ENCODE measurements at places on chromosomes 1 and 21.

DNA sequence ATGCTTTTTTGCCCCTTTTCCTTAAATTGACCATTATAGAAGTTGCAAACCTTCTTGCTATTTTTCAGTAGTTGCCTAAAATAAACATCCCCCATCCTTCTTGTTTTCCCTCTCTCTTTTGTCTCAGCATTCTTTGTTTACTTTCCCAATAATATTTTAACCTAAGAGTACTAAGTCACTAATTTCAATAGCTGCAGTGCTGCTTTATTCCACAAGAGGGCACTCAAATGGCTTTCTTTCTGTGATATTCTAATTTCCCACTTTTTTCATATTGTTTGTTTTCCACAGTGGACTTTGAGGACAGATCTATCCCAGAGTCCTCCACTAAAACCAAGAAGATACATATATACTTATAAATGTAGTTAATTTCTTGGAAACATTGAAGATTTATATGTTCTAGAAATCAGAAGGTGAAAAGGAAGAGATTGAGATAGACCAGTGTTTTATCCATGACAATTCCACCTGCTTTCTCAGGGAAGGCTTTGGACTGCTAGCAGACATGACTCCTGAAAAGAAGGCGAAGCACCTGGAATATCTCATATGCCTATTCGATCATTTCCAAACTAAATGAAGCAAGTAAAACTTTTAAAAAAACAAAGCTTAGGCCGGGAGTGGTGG, 104.8 kb upstream of the GRIK1 start:
- peak; percentile 18 for DNase-seq

DNA sequence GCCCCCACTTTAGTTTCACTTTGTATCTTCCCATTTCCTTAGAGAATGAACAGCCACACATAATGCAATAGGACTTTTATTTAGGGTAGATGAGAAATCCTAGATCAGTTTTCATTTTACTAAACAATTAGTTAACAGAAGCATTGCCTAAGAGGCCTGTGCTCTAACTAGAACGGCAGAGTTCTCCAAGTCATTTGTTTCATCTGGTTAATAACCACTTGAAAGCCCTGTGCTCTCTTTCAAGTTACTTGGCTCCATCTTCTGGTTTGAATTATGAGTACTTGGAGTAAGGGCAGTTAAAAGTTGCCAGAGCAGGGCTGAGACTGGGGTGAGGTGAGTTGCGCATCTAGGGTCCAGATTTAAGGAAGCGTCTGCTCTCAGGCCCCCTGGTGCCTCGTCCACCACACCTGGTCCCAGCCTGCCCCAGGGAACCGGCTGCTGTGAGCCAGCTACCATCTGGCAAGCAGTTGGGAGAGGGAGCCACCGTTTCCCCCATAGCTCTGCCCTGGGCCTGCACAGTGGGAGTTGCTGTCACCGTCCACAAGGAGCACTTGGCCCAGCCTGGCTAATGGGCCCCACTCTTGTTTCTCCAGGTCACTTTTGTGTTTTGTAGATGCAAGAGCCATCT, 18.1 kb upstream of the SLC44A3 start:
- peak; percentile 34 for DNase-seq

GRCh38 chr1:11952455-11953109, 18.1 kb downstream of the PLOD1 start:
- DNase-seq: no peak

DNA sequence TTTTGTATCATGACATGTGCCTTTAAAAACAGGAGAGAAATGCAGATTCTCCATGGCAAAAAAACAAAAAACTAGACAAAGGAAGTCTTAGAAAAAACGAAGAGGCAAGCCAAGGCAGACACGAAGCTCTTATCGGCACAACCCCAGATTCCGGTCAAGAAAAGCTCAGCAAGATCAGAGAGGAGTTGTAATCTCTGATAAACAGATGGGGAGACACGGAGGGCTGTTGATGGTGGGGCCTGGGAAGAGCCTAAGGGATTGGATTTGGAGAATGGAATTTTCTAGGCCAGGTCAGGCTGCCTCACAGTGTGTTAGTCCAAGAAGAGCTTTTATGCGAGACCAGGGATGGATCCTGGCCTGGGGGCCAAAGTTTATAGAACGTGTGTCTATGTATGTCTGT, 96.2 kb upstream of the AKT3 start:
- no peak for DNase-seq

GRCh38 chr1:8398677-8399076, 80.8 kb downstream of the SLC45A1 start:
- no peak for DNase-seq
